ENCODE measurements at places on chromosomes 6 and 20.

GRCh38 chr6:10554826-10555225 is 33.7 kb downstream of the GCNT2 start:
- no peak for DNase-seq

- no peak for DNase-seq
These were observed 663.6 kb upstream of the CHD6 start for GRCh38 chr20:42281801-42282200.

- no peak for DNase-seq
These were observed 56.3 kb upstream of the EMILIN3 start for GRCh38 chr20:41422953-41423352.

GRCh38 chr6:4790158-4790899 is 14.1 kb downstream of the CDYL start:
- DNase-seq, result no peak

DNA sequence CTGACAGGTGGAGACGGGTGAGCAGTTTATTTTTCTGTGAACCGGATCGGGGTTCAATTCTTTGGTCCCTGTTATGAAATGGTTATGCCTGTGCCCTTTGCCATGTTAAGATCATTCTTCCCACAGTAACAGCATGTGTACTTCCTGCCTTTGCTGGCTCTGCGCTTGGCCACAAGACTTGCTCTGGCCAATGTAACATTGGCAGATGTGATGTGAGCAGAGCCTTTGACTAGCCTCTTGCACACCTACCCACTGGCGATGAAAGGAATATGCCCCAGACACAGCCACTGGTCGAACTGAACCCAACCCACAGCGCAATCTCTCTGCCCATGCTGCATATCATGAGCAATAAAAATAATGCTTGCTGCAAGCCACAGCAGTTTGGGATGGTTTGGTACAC is 31.9 kb downstream of the JAG1 start:
- DNase-seq, result no peak

DNA sequence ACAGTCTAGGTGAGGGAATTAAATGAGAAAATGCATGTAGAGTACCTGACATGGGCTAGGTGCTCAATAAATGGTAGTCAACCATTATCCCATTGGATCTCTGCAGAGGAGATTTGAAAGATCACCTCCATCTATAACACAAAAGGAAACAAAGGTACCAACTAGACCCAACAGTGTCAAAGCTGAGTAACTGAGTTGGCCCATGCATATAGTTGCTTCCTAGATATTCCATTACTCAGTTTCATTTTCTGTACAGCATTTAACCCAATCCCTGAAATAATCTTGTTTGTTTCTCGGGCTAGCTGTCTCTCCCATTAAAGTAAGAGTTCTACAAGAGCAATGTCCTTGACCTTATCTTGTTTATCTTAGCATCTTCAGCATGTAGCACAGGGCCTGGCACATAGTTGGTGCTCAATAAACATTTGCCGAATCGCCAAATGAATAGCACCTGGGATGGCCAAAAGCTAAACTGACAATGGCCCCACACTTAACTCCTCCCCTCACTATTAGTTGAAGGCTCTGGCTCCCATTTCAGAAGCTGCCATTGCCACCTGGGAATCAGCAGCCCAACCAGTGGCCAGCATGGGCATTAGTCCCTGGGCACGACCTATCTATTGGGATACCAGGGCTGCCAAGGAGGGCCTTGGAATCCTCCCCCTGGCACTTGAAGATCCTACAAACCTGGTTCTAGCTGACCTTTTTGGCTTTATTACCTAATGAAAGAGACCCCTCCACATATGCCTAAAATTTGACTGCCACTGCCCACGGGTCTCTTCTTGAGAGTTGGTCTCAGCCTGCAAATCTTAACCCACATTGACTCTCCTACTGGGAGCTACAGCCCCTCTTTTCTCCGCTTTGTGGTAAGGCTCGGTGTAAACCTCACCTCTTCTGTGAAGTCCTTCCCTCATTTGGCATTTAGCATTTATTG is 22.6 kb downstream of the BCL2L1 start:
- DNase-seq, result no peak

GRCh38 chr6:7041511-7042026 is 66.2 kb upstream of the RREB1 start:
- no peak for DNase-seq

- DNase-seq, result no peak
These were observed 14.4 kb upstream of the ADAM33 start for GRCh38 chr20:3696200-3696599.

GRCh38 chr6:79384845-79385244 is 150.4 kb upstream of the HMGN3 start:
- no peak for DNase-seq

DNA sequence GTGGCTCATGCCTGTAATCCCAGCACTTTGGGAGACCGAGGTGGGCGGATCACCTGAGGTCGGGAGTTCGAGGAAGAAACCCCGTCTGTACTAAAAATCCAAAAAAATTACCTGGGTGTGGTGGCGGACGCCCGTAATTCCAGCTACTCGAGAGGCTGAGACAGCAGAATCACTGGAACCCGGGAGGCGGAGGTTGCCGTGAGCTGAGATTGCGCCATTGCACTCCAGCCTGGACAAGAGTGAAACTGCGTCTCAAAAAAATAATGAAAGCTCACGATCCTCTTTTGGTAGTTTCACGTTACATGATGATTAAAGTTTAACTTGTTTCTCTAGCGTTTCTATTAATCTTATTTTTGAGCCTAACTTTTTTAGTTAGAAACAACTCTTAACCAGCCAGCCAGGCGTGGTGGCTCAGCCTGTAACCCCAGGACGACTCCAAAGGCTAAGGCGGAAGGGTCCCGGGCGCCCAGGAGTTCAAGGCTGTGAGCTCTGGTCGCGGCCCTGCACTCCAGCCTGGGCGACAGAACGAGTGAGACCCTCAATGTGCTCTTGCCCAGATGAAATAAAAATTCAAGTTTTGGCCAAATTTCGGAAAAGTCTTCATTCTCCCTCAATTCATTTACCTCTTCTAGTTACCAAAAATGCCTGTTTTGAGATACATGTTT is 1.2 kb upstream of the WRNIP1 start:
- no peak for DNase-seq

DNA sequence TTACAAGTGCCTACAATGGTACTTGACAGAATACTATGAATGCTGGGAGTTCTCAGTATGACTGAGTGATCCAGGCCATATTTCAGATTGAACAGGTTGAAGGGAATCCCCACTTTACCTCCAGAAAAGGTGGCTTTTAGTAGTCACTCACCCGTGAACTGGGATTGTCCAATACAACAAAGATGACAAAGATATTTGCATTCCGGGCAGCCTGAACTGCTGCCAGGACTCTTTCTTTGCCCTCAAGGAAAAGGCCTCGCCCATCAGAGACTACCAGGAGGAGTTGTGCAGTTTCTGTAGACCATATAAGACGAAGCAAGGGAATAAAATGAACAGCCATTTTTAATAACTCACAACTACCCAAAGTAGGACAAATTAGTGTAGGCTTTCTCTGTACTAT is 6.3 kb upstream of the LYRM2 start:
- DNase-seq, result no peak

DNA sequence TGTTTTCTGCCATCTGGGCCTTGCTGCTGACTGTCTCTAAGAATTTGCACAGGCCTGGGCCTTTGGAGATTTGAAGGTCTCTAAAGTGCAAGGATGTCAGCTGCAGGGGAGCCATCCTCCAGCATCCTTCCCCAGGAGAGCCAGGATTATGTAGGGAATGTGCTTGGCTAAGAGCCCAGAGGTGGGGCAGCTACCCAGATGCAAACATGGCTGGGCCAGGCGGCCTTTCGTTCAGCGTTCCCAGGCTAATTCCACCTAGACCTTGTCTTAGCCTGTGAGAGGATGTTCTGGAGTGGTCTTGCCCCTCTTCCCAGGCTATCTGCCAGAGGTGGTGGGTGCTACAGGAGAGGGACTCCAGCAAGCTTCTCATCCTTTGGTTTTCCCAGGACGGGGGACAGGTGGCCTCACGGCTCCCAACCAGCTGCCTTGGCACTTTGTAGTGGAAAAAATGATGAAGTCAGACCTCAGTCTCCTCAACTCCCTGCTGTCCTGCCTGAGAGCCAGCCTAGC is 7.7 kb upstream of the PTGIS start:
- no peak for DNase-seq

DNA sequence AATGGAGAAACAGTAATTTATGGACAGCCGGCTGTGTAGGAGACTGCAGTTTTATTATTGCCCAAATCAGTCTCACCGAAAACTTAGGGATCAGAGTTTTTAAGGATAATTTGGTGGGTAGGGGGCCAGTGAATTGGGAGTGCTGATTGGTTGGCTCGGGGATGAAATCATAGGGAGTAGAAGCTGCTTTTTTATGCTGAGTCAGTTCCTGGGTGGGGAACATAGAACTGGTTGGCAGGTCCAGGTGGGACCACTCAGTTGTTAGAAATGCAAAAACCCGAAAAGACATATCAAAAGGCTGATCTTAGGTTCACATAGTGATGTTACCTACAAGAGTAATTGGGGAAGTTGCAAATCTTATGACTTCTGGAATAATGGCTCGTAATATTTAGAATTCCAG is 59.3 kb downstream of the DOP1A start:
- no peak for DNase-seq

- DNase-seq, result no peak
These were observed 39.5 kb upstream of the PREP start for GRCh38 chr6:105442369-105442768.

GRCh38 chr6:81562169-81562568 is 190.3 kb downstream of the TENT5A start:
- no peak for DNase-seq

DNA sequence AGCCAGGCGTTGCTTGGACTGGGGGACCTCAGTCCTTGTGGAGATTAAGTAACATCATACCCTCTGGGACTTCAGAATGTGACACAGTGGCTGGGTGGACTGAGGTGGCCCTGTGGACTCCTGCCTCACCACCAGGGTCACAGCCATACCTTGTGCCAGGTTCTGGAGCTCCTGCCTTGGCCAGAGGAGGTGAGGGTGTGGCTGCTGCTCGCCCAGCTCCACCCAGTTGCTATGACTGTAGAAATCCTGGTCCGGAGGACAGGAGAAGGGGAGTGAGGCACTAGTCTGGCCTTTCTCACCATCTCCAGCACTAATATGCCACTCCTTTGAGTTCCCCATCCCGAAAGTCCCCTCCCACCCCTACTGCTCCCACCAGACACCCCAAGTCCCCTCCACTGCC is 1.9 kb downstream of the VWA7 start:
- no peak for DNase-seq

DNA sequence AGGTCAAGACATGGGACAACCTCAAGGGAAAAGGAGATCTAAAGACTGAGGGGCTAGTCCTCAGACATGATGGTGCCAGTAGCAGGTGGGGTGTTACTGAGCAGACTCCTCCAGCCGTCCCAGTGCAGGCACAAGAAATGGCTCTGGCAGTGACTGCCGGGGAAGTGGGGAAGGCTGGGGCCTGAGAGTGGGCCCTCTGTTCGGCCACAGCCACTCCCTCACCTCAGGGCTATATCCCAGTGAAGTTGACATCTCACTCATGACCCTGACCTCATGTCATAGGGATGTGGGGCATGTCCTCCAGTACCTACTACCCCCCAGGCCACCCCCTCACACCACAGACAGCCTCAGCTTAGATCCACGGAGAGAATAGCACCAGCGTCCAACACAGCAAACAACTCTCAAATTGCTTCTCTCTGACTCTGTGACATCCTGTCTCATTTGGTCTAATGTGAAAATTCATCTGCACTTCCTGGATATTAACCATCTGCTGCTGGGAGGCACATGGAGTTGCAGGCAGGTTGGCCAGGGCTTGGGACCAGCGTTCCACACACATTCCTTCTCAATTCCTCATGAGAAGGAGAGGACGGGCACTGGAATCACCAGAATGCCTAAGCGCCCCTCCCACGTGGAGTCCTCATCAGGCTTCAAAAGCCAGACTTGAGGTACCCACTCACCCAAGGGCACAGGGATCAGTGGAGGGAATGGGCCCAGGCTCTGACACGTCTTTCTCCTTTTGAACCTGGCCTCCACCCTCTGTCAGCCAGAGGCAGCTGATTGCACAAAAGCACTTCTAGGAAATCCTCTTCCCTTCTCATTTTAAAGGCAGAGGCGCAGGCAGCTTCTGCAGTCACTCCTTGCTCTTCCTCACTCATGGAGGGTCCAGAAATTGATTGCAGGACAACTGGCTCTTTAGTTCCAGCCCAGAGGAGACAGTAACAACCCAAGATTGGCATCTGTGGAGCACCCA is 163.6 kb upstream of the CST7 start:
- DNase-seq, result no peak

- no peak for DNase-seq
These were observed 4.5 kb downstream of the ATXN1 start for GRCh38 chr6:16756660-16757255.

DNA sequence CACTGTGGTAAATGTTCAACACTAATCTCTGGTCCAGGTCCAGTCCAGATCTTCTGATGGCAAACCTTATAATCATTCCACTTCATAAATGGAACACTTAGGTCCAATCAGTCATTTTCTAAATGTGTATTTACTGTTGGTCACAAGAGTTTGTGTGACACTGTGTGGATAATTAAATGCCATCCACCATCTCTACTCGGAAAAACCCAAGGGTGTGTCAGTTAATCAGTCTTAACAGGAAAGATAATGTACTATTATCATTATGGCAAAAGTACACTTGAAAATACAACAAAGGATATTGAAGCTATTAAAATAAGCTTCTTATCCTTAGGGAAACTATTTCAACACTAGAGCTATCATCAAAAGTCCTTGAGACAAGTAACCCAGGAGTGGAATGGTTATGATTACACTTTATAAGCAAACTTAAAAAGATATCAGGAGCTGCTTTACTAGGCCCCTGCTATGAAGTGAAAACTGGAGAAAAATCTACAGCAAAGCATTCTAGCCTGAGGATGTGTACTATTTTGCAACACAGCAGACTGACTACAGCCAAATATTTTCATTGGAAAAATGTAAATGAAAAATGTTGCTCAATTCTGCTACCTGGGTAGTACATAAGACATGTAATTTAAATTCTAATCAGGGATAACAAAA is 227.9 kb downstream of the LAMA2 start:
- DNase-seq, result no peak

DNA sequence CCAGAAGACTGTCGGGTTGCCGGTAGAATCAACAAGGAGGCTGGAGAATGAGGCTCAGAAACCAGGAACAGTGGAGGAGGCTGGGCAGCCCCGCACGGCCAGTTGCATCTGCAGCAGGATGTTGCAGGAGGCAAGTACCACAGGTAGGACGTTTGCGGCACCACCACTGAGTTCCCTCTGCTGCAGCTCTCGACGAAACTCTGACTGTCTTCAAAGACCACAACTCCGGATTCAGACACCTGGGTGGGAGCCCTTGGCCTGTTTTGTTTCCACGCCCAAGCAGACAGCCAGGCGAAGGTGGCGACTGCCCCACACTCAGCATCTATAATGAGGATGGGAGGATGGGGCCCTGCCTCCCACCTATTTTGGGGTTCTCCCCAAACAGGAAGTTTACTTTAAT is 218.2 kb downstream of the ZDHHC14 start:
- no peak for DNase-seq

GRCh38 chr6:148389086-148389485 is 46.4 kb downstream of the SASH1 start:
- no peak for DNase-seq

- peak; percentile 75 for DNase-seq
These were observed 39.8 kb downstream of the HIVEP1 start for GRCh38 chr6:12051861-12052368.

Measured in central memory CD4-positive, alpha-beta T cell (primary cell).